Hindlimb muscle (tissue), 1 donor: ENCODE measurements at places on chromosomes 16 and 17. TPM values are rescaled to one million over a fixed set of nuclear protein-coding genes. Genes with fewer than 3 reads are reported as not detected.

SLC4A1 gene
- 9.0 TPM for polyA plus RNA-seq

ZPBP2 gene
- polyA plus RNA-seq = not detected

MLKL gene
- 4.6 TPM for polyA plus RNA-seq

YBX2 gene
- 3.6 TPM for polyA plus RNA-seq

PYDC1 gene
- 2.3 TPM for polyA plus RNA-seq

PRKCB gene
- 1.4 TPM for polyA plus RNA-seq

DBNDD1 gene
- polyA plus RNA-seq = 16.1 TPM

OMG gene
- polyA plus RNA-seq = 0.27 TPM

NMT1 gene
- polyA plus RNA-seq = 39.0 TPM

SGF29 gene
- polyA plus RNA-seq = 19.8 TPM

NTHL1 gene
- 13.5 TPM for polyA plus RNA-seq

DRC3 gene
- polyA plus RNA-seq = 8.3 TPM

MFAP4 gene
- 233 TPM for polyA plus RNA-seq

PLCD3 gene
- polyA plus RNA-seq = 55.8 TPM

IGSF6 gene
- 4.5 TPM for polyA plus RNA-seq

CDYL2 gene
- 2.6 TPM for polyA plus RNA-seq

NACA2 gene
- 1.3 TPM for polyA plus RNA-seq

CNGB1 gene
- polyA plus RNA-seq = not detected

RNU2-1 gene
- 2.1 TPM for polyA plus RNA-seq

DYNC1LI2 gene
- 79.5 TPM for polyA plus RNA-seq

RNF222 gene
- 0.09 TPM for polyA plus RNA-seq

RMI2 gene
- polyA plus RNA-seq = 6.8 TPM

ZNF597 gene
- 1.8 TPM for polyA plus RNA-seq

TPSD1 gene
- polyA plus RNA-seq = not detected

CCDC92B gene
- 0.35 TPM for polyA plus RNA-seq

ZNF174 gene
- 7.8 TPM for polyA plus RNA-seq

ANKFN1 gene
- polyA plus RNA-seq = 0.31 TPM

MYCBPAP gene
- 1.0 TPM for polyA plus RNA-seq

KRTAP3-1 gene
- not detected for polyA plus RNA-seq

SPNS2 gene
- 7.9 TPM for polyA plus RNA-seq

SMARCD2 gene
- polyA plus RNA-seq = 28.6 TPM

MMP28 gene
- 4.5 TPM for polyA plus RNA-seq

GCGR gene
- polyA plus RNA-seq = not detected

CRHR1 gene
- polyA plus RNA-seq = not detected
